ENCODE measurements at places on chromosomes 5 and 9. TPM values are rescaled to one million over a fixed set of nuclear protein-coding genes. Genes with fewer than 3 reads are reported as not detected.

GRCh38 chr9:124281931-124282371, 24.2 kb downstream of the NEK6 start:
- no peaks in the 10 kb centered on the region for H3K27me3 ChIP-seq
- H3K36me3 ChIP-seq = no peaks in the 10 kb centered on the region
- DNase-seq = no peak

- H3K27ac ChIP-seq = no peak overlapping the region
- H3K27me3 ChIP-seq = no peaks in the 10 kb centered on the region
- H3K4me3 ChIP-seq = no peak overlapping the region
These were observed 26.4 kb downstream of the ATP6V0E1 start for GRCh38 chr5:173010021-173010420.

DNA sequence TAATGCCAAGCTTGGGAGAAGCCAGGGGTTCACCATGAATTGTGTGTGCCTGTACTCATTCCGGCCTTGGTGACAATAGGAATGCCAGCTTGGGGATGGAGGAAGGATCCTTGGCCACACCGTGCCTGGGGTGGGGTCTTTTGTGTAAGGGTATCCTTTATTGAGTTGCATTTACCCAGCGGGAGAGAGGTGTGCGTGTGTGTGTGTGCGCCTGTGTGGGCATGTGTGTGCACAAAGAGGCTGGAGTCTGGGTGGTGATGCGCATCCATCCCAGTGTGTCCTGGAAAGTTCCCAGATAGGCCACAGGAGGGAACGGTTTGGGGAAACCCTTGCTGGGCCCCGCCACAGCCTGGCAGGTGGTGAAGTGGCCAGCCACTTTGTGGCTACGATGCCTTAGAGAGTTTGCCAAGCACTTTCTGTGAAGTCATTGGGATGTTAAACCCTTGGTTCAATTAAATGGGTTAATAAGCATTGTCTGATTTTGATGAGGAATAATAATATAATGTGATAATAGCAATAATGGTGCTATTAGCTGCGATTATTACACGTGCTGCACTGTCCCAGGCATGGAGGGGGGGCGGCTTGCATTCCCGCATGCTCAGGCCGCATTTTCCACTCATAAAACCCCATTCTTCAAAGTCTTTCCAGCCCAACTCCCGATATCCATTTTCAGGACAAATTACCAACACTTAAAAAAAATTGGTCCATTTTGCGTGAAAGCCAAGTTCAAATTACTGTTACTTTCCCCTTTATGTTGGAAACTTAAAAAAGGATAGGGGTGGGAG, 13.7 kb downstream of the PITX1 start:
- no peak overlapping the region for H3K4me3 ChIP-seq
- H3K4me1 ChIP-seq = no peaks in the 10 kb centered on the region
- no peaks in the 10 kb centered on the region for H3K27me3 ChIP-seq

GRCh38 chr5:58497386-58497785, 6.2 kb downstream of the GAPT start:
- no peaks in the 10 kb centered on the region for H3K36me3 ChIP-seq
- H3K27me3 ChIP-seq = no peaks in the 10 kb centered on the region
- no peaks in the 10 kb centered on the region for H3K4me1 ChIP-seq
- no peak overlapping the region for H3K4me3 ChIP-seq
- H3K27ac ChIP-seq = no peak overlapping the region

EQTN gene
- total RNA-seq = not detected

- H3K4me3 ChIP-seq = no peak overlapping the region
- H3K27me3 ChIP-seq = no peaks in the 10 kb centered on the region
- H3K36me3 ChIP-seq = no peaks in the 10 kb centered on the region
- H3K27ac ChIP-seq = no peak overlapping the region
- H3K4me1 ChIP-seq = no peaks in the 10 kb centered on the region
- DNase-seq = no peak
These were observed 3.3 kb downstream of the PRELID1 start for GRCh38 chr5:177306674-177307543.

DNA sequence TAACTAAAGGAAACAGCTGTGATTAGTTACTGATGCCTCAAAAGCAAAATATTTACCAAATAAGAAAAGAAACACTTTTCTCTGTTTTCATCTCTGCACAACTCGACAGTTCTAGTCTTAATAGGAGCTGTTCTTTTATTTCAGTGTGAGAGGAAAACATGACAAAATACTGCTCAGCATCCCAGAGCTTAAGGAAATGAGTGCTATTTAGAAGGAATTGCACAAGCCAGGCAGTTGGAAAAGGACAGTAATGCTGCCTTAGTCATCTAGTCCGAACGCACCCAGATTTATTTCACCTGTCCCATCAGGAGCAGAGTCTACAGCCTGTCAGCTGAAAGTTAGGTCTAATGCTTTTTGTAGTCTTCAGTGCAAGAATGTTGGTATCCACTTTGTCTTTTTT, 12.3 kb downstream of the ZCCHC9 start:
- no peak overlapping the region for H3K4me3 ChIP-seq
- H3K4me1 ChIP-seq = no peaks in the 10 kb centered on the region
- no peaks in the 10 kb centered on the region for H3K36me3 ChIP-seq
- no peak overlapping the region for H3K27ac ChIP-seq
- H3K27me3 ChIP-seq = no peaks in the 10 kb centered on the region
- DNase-seq = no peak

LRRC26 gene
- not detected for total RNA-seq
